ENCODE measurements at places on chromosomes 11 and 22.

DNA sequence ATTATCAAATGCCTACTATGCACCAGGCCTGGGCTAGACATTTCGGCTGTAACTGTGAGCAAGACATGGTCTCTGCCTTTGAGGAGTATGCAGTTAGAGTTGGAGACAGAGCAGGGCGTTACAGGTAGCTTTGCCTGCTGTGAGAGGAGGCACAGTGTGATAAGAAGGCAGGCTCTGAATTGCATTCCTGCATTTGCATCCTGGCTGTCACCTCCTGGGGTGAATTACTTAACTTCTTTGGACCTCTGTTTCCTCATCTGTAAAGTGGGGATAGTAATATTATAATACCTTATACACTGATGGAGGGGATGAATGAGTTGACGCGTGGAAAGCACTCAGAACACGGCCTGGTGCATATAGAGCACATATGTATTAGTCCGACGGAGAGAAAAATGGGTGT lies 118.1 kb upstream of the ARHGAP20 start:
- no peak for DNase-seq

DNA sequence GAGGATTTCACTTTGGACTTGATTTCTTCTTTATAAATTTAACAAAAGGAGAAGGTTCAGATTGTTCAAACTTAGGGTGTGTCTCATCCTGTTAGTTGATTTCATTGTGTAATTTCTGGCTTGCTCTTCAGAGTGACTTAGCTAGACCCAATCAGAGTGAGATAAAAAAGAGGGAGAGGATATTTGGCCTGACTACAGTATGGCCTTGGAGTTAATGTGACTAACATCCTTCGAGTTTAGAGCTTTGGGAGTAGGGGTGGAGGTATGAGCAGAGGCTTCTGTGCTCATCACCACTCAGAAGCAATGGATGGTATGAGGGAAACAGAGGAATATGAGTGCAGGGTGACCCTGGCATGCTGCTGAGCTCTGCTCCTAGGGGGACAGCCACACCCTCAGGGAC lies 114.2 kb downstream of the ME3 start:
- no peak for DNase-seq

- no peak for DNase-seq
Observed at GRCh38 chr11:89660234-89660633, 49.9 kb upstream of the TRIM77 start.

DNA sequence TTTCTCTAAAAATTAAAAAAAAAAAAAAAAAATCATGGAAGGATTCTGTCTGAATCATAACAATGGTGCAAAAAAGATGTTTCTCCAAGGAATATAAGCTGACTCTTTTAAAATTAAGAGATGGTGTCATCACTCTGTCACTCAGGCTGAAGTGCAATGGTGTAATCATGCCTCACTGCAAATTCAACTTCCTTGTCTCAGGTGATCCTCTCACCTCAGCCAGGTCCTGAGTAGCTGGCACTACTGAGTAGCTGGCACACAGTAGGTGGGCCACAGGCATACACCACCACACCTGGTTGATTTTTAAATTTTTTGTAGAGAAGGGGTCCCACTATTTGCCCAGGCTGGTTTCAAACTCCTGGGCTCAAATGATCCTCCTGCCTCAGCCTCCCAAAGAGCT lies 54.8 kb upstream of the YPEL1 start:
- DNase-seq, result no peak

- DNase-seq, result no peak
Observed at GRCh38 chr22:40511604-40512003, 124.9 kb downstream of the MRTFA start.

DNA sequence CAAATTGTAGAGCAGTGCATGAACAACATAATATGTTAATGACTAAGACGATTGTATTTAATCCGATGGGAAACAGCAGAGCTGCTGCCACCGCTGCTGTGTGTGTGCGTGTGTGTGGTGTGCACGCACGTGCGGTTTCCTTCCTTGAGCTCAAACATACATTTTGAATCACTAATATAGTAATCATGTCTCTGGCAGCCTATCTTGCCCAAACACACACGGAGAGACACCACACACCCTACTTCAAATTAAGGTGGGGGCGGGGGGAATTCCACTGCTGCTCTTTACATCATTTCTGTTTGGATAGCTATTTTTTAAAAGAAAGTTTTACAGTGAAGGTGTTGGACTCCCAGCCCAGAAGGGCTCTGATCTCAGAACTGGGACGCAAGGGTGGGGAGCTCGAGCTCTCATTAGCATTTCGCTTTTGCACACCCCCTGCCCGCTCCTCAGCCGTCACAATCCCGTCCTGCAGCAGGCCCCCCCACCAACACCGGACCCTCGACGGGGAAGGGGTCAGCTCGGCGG lies 651 bp upstream of the FAM83F start:
- peak; percentile 66 for DNase-seq

DNA sequence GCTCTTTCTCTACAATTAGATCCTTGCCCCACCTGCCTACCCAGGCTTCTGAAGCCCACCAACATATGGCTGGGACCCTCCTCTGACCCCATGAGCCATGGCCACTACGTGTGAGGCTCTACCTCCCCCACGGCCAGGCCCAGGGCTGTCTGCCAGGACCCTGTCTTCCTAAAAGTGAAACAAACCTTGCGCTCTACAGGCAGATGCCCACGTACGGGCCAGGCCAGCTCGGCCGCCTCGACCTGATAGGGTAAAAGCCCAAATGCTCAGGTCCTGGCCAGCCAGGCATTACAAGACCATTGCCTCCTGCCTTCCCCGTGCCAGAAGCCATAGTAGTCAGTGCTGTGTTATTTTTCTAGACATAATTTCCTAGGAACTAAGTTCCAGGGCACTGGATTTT lies 1496.4 kb downstream of the BRD1 start:
- DNase-seq, result no peak

DNA sequence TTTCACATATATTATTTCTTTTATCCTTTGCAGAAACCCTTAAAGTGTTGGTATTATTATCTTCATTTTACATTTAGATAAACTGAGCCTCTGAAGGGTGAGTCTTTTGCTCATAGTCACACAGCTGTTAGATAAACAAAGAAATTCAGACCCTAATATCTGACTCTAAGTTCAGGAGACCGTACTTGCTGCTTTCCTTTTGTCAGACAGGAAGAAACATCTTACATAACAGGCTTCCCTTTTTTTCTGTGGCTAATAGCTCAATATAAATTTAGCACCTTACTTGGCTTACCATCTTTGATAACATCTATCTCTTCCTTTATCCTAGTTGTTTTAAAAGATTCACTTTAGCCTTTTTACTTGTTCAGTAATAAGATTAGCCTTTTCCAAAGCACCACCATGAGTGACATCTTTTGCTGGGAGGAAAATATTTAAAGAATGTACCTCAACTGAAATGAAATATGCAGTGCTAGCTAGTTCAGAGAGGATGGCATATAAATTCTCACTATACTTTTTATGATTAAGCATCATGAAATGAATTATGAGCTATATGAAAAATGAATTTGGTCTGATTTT lies 128.6 kb downstream of the WNT11 start:
- no peak for DNase-seq

- DNase-seq, result peak; percentile 35
Observed at GRCh38 chr22:29951791-29952413, 68.9 kb downstream of the MTMR3 start.

Data from K562 (cell line).